Heart right ventricle (tissue), 16 donors: ENCODE measurements at places on chromosomes 3 and 15. TPM values are rescaled to one million over a fixed set of nuclear protein-coding genes. Genes with fewer than 3 reads are reported as not detected.

GRCh38 chr3:49930168-49930690 is 618 bp upstream of the MON1A start:
- DNase-seq = no peak

- no peak for DNase-seq
Measured at GRCh38 chr3:21913791-21914190, 162.8 kb upstream of the ZNF385D start.

DNA sequence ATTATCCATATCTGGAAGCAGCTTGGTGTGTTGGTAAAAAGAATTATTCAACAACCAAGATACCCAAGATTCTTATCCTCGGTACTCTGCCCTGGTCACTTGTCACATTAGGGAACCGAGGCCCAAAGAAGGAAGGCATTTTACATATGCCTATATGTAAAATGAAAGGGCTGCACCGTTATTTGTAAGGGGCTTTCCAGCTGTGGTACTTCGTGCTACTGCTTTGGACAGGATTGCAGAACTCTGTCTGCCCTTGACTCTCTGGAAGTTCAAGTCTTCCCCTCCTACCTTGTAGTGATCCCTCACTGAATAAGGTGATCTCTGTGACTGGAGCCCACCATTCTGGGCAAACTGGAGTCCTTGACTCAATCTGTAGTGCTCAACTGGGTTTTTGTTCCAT is 198.9 kb upstream of the TOPAZ1 start:
- DNase-seq = no peak

- peak; percentile 20 for DNase-seq
Measured at GRCh38 chr3:147945968-147946519, 536.9 kb downstream of the ZIC1 start.

GRCh38 chr3:99780749-99781148 is 36.9 kb upstream of the CMSS1 start:
- no peak for DNase-seq

- no peak for DNase-seq
Measured at GRCh38 chr3:143977341-143978262, 6.0 kb downstream of the DIPK2A start.

GRCh38 chr15:63504979-63505841 is 817 bp downstream of the USP3 start:
- DNase-seq = peak; percentile 42

The SCAMP2 gene
- 38.8 TPM for total RNA-seq

GRCh38 chr15:100733101-100733842 is 130.9 kb downstream of the ASB7 start:
- no peak for DNase-seq

DNA sequence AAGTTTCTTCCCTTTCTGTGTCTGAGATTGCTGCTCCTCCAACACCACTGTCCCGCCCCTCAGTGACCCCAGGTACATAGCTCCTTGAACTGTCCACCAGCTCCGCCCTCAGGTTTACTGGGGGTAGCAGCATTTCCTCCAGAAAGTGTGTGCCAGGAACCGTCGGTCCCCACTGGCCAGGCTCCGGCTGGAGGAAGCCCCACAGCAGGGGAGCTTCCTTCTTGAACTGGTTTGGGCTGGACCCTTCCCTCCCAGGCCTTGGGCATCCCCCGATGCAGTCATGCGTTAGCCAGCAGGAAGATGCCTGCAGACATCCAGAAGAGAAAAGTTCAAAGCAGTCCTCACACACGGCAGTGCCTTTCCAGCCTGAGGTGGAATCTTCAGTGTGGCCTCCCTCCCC is 19.7 kb downstream of the PAK6 start:
- no peak for DNase-seq

DNA sequence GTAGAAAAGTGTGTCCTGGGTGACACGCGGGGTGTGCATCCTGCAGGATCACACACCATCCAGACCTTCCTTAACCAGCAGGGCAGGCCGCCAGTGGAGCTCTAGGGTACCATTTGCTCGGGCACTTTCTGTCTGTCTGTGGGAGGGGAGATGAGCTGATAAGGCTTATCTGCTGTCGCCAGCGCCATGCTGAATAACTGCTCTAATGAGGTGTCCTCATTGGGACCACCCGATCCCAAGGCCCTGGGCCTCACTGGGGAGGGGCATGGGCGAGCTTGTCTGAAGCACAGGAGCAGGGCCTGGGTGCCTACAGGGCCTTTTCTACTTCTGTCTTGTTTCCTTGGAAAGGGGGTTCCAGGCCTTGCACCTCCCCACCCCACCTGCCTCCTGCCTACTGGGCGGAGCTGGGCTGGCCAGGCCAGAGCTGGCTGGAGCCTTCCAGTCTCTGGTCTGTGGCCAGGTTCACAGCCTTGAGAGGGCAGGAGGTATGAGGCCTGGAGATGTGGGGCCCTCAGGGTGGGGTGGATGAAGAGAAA is 2.5 kb upstream of the GATA2 start:
- DNase-seq = no peak

The ZPLD1 gene
- not detected for total RNA-seq

The DLL4 gene
- total RNA-seq = 9.5 TPM

DNA sequence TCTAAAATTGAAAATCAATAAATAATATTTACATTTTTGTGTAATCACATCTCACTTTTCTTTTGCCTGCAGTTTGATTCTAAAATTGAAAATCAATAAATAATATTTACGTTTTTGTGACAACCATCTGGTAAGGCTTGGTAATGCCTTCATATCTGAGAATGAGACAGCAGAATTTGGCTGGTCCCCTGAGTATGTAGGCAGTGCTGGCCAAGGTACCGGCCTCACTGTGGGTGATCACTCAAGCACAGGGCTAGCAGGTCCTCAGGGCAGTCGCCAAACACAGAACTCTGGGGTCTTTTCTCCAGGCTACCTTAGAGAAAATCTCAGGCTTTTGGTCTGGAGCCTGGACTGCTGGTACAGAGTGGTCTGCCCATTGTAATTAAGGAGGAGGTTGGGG is 26.2 kb downstream of the RTP3 start:
- no peak for DNase-seq

- DNase-seq = no peak
Measured at GRCh38 chr3:70580021-70580420, 267.6 kb upstream of the MDFIC2 start.

DNA sequence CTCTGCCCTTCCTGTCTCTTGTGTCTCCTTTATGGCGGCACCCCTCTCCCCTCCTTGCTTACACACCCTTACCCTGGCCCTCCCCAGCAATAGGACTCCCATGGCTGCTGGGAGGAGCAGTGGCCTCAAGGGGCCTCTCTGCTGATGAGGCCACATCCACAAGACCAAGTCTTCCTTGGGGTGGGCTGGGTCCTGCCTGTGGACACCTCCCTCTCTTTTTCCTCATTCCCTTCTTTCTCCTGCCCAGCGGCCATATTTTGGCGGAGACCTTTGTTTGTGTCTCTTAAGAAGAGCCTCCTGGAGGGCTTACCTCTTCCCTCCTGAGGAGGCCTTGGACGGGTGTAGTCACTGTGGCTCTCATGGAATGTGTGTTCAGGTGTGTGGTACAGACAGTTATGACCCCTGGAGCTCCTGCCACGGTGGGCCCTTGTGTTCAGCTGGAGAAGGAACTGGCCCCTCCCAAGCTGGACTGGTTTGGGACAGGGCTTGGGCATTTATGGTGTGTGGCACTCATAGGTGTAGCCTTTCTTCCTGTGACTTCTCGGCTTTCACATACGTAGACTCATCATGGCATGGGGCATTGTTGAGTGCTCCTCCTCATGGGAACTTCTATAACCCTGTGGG is 56.6 kb upstream of the APEH start:
- DNase-seq = no peak

- DNase-seq = no peak
Measured at GRCh38 chr15:79572691-79573404, 140.7 kb downstream of the MINAR1 start.

DNA sequence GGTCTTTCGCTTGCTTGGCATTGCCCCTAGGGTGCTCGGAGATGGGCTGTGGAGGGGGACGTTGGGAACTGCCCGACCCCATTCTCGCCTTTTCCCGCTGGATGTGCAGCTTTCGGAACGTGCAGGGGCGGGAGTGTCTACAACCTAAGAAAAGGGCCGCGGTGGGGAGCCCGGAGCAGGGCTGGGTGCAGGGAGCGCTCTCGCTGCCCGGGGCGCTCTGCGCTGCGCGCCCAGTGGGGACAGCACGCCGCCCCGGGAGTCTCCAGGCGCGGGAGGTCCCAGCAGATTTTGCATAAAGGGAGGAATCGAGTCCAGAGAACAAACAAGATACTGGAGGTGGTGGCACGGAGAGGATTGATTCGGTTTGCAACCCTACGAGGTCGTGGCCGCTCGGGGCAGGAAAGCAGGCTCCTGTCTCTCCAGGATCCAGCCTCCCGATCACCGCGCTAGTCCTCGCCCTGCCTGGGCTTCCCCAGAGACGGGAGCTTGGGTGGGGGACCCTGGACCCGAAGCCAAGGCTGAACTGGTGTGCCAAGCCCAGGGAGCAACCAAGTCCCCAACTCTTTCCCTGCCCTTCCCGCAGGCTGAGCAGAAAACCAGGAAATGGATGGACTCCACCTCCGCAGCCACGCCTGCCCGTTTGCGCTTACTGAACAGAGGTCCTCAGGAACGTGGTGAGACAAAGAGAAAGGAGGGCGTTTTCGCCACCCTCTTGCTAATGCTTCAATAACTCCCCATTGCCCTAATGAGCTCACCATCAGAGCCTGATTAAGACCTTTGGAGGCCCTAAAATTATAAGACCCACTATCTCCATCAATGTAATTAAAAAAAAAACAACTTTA is 59.7 kb downstream of the NOX5 start:
- DNase-seq = peak; percentile 62
